CD8-positive, alpha-beta T cell (primary cell): ENCODE measurements at places on chromosomes 1 and 21.

- no peak for DNase-seq
Measured at GRCh38 chr1:171017426-171017825, 73.3 kb upstream of the FMO3 start.

DNA sequence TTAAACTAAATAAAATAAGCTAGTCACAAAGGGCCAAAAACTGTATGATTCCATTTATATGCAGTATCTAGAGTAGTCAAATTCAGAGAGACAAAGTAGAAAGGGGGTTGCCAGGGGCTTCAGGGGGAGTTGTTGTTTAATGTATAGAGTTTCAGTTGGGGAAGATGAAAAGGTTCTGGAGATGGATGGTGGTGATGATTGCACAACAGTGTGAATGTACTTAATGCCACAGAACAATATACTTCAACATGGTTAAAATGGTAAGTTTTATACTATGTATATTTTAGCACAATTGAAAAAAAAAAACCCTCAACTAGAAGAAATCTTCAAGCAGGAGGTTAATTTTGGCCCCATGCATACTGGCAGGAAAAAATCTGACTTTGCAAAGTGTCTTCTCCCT lies 24.3 kb downstream of the VAV3 start:
- no peak for DNase-seq

- DNase-seq = no peak
Measured at GRCh38 chr1:219323426-219323825, 149.7 kb downstream of the LYPLAL1 start.

GRCh38 chr1:217747156-217747769 lies 116.1 kb downstream of the SPATA17 start:
- no peak for DNase-seq

GRCh38 chr1:40782371-40782956 lies 1.1 kb upstream of the KCNQ4 start:
- no peak for DNase-seq

DNA sequence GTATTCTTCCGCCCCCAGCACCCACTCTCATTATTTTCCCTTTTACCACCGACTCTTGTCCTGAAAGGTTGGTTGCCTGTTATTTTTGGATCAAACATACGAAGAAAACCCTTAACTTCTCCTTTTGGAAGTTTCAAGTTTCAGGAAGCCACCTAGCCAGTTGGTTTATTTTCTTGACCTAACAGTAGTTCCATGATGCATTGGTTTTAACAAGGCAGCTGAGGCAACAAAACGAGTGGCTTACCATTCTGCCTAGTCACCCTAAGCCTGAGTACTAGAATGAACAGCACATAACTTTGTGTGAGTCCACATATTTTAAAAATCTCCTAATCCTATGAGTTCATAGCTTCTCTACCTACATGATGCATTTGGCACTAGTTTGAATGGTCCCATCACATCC lies 28.9 kb downstream of the OLFM3 start:
- no peak for DNase-seq

DNA sequence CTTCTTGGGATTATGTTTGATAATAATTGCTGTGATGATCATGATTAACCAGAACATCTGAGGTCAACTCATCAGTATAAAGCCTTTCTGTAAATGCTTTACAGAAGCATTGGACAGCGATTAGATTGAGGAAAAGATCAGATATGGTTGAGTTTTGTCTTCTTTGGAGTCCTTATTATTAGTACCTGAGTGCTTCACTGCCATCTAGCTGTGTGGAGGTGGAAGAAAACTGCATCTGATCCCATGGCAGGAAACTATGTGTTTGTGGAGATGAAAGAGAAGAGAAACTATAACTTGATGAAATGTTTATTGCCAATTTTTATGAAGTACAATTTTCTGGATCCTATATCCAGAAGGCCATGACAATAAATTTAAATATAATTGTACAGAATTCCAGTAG lies 11.4 kb downstream of the FLG2 start:
- DNase-seq = no peak

DNA sequence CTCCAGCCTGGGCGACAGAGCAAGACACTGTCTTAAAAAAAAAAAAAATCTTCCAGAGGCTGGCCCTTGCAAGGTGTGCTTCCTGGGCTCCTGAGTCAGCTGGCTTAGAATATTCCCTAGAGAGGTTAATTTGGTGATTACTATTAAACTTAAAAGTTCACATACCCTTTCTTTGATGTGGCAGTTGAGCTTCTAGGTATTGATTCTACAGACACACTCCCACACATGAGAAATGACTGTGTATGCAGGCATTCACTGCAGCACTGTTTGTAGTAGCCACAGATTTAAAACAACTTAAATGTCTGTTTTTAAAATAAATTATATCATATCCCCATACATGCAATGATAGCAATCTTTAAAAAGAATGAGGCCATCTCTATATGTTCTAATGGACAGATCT lies 93.4 kb downstream of the GDAP2 start:
- no peak for DNase-seq

GRCh38 chr1:152328801-152329391 lies 3.9 kb upstream of the FLG start:
- DNase-seq = no peak

DNA sequence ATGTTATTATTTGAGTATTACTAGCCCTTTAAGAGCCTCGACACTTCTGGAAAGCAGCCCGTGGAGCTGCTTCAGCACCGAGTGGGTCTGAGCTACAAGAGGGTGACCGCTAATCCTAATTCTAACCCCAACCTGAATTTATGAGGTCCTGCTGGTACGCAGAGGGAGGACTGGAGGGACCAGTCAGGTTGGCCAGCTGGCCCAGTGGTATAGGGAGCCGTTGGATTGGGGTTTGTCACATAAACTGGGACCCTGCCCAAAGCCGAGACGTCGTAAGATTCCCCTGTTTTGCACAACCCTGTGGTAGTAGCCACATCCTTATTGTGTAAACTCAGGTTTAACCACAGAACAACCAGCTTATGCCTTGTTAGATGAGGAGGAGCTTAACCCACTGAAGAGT lies 60.8 kb upstream of the F3 start:
- DNase-seq = no peak

GRCh38 chr1:62784509-62785365 lies 805 bp downstream of the ATG4C start:
- DNase-seq = no peak

- DNase-seq = no peak
Measured at GRCh38 chr1:150596976-150597375, 17.6 kb upstream of the MCL1 start.

GRCh38 chr1:151039521-151039920 lies 3.1 kb downstream of the BNIPL start:
- no peak for DNase-seq

DNA sequence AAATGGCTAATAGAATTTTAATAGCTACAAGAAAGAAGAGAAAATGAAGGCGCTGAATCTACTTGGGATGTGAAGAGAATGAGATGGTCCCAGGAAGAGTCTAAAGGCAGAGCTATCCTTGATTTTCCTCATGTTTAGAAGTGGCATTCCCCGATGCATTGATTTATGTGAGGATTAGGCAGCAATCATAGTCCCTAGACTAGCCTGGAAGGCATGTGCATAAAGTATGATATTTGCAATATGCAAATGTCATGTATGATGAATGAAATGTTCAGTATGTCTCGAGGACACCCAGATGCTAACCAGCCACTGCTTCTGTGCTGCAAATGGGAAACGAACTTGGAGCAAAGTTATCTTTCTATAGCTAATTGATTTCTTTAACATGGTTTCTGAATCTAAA lies 641.5 kb upstream of the PLXNA2 start:
- DNase-seq = no peak

- DNase-seq = no peak
Measured at GRCh38 chr1:196152086-196152485, 456.2 kb downstream of the KCNT2 start.

GRCh38 chr1:107669996-107670395 lies 295.0 kb downstream of the VAV3 start:
- no peak for DNase-seq

DNA sequence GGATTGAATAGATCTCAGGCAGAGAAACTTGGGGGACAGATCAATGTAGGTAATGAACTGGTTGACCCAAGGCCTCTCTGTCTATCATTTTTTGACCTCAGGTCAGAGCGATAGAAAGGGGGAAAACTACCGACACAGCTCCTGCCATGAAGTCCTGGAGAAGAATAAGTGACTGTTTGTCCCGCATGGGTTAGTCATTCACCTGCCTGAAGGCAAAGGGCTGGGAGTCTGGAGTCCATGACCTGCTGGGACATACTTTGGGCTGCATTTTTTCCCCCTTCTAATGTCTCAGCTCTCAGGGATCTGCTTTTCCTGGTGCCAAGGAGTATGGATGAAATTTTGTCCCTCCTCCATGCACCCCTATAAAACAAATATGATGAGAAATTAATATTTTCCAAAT lies 1.6 kb upstream of the ROR1 start:
- no peak for DNase-seq

GRCh38 chr1:178563099-178563820 lies 50.4 kb downstream of the TEX35 start:
- DNase-seq = no peak

- DNase-seq = peak; percentile 26
Measured at GRCh38 chr1:19646377-19647319, 2.5 kb downstream of the NBL1 start.

GRCh38 chr1:150364231-150365003 lies 470 bp downstream of the RPRD2 start:
- peak; percentile 86 for DNase-seq

DNA sequence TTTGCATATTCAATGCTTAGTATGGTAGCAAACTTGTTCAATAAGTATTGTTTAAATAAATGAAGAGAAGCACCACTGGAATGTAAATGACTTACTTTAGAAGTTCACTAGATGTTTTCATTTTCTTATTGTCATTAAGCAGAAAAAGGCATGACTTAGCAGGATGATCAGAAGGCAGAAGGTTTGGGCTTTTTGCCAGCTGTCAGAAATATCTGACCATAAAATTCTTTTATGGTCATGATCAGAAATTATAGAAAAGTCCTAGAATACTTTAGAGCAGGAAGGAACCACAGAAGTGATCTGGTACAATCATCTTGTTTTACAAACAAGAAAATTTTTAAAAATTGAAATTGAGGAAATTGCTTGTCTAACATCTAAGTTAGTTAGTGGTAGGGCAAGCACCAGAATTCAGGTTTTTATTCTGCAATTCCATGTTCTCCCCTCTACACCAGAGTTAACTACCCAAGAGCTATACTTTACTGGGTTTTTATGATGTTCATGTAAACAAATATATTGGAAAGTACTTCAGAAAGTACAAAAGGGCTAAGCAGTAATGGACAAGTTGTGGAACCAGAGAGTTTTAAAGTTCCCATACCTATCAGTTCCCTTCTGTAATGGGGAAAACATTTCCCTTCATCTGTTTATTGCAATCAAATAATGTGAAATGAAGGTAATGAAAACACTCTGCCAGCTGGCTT lies 10.1 kb downstream of the FMO5 start:
- DNase-seq = no peak

DNA sequence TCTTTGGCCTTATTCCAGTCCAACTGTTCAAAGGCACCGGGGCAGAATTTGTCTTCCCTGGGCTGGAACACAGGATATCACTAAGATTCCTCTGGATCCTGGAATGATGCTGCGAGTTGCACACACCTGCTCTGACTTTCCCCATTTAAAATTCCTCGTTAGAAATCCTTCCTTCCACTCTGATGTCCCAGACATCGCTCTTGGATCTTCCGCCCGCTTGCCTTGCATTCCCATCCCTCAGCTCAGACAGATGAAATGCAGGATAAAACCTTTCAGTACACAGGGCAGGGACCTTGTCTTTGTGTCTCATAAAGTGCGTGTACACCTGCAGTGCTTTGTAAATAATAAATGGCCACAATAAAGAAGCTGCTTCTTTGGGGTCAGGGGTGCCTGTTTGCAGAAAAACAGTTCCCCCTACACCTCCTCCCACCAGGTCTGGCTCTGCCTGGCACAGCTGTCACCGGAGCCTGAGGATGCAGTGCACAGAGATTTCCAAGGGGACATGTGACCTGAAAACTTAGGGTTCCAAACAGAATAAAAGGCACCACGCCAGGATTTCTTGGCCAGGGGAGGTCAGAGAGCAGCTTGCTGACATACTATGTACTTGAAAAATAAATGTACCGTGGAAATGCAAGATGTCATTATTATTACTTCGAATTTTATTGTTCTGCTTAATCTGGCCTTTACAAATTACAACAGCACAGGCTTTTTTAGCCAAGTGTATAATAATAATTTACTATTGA lies 62.9 kb upstream of the SYT6 start:
- no peak for DNase-seq

GRCh38 chr1:246302711-246303317 lies 204.3 kb downstream of the SMYD3 start:
- no peak for DNase-seq

GRCh38 chr1:184959626-184960025 lies 14.7 kb downstream of the NIBAN1 start:
- no peak for DNase-seq

DNA sequence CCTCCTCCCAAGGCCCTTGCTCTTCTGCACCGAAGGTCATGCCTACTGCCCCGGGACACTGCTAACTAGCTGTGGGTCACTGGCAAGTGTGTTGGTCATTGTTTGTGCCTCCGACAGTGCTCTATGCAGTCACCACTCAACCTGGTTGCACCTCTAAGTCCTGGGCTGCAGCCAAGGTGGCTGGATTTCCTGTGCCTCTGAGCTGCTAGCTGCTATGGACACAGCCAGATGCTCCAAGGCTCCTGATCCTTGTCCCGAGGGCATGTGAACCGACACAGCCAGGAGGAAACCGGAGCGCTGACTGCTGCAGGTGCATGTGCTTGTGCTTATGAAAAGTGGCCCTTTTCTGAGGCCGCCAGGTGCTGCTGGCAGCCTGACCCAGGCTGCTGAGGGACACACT lies 14.7 kb upstream of the SPOCD1 start:
- DNase-seq = no peak

DNA sequence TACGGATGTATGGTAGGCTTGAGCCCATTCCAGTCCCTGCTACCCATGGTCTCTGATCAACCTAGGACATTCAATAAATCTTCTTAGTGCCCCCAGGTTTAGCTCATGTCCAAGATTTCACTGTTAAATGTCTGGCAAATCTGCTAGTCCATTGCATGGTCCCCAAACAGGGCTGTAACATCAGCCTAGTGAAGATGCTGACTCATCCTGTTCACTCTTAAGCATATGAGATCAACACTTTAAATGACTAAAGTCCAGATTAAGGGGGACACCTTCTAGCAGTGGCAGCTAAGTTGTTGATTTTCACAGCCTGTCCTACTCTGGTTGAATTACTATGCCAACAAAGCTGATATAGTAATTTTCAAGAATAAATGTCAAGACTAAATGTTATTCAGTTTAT lies 46.5 kb upstream of the NUF2 start:
- DNase-seq = no peak
